ENCODE measurements at places on chromosomes 5 and 9.
A peak's percentile ranks its signal among the peaks of the same experiment; 100 is the strongest.

- DNase-seq, result no peak
These were observed 143.0 kb upstream of the TARS1 start for GRCh38 chr5:33297760-33298216.

GRCh38 chr5:128693764-128694163 is 155.7 kb upstream of the FBN2 start:
- peak; percentile 58 for DNase-seq

DNA sequence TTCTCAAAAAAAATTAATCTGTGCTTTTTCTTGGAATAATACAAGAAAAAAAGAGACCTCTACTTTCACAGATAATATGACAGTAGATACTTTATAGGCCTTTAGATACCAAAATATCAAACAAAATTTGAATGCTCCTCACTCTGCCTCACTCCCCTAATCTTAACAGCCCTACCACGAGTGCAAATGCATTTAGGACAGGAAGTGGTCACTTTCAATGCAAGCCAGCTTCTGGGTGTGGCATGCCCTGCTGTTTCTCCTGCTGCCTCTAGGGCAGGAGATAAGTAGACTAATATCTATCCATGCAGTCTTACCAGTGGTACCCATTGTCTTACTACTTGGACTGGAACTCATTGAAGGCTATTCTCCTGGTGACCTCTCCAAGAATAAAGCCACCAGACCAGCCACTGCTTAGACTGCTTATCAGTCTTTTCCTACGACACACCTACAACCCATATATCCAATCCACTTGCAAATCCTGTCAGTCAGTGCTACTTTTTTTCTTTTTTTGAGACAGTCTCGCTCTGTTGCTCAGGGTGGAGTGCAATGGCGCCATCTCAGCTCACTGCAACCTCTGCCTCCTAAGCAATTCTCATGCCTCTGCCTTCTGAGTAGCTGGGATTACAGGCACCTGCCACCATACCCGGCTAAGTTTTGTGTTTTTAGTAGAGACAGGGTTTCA is 23.0 kb downstream of the FRRS1L start:
- peak; percentile 53 for DNase-seq

GRCh38 chr5:1486271-1486670 is 37.5 kb downstream of the LPCAT1 start:
- DNase-seq, result no peak

DNA sequence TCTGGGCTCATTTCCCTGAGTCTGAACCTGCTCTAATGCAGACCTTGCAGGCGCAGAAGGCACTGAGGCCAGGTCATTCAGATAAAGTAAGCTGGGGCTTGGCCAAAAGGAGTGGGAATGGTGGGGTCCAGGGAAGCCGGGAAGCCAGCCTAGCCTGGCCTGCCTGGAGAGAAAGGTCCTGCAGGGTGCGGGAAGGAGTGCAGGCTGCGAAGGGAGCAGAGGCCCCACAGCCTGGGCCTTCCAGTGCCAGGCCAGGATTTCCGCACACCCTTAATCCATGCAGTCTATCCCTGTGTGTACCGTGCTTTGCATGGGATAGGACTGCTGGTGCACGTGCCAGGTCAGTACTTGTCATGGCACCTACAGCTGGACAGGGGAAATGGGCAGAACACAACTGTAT is 3.6 kb upstream of the STING1 start:
- DNase-seq, result no peak

DNA sequence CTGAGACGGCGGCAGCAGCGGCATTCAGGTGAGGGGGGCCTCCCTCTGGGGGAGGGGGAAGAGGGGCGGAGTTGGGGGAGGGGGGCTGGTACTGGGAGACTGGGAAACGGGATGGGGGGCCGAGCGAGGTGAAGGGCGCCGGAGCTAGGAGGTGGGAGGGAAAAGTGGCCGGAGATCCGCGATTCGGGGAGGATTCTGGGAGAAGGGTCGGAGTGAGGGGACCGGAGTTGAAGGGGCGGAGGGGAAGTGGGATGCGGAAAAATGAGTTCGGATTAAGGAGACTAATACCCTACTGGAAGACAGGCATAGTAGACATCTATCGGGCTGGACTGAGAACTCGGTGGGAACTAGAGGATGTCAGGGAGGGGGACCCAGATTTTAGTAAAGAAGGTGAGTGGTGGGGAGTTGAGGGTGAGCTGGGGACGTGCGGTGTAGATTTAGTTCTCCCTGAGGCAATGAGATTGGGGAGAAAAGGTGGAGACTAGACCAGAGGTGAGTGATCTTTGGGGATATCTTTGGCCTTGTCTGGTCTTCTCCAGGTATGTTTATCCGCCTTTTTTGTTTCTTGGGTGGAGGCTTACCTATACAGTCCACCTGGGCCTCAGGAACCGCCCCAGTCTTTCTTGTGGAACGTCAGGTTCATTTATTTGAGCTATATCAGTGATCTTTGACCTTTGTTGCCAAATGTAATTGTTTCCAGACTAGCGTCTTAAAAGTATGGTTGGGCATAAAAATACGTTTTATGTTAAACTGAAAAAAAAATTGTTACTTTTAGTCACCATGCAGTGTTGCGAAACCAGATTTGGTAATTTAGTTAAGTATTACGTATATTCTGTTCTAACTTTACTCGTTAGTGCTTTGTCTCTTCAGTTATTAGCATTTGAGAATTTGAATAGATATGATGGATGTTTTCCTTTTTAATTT is 632 bp downstream of the UBAP1 start:
- peak; percentile 58 for DNase-seq

DNA sequence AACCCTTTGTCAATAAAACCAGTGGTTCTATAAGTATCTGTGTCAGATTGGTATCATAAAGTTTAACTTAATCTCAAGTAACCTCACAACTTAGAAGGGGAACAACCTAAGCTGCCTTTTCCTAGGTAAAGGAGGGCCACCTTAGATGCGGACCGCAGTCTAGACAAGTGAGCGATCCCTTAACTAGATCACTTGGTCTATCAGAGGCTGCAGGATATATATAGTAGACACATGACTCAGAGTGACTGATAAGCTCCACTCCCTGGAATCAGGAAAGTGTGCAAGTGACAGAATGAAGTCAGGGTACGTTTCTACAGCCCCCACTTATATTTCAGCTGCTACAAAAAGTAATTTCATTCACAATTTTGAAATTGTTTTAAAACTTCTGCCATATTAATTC is 7.4 kb downstream of the REEP5 start:
- peak; percentile 34 for DNase-seq
